ENCODE measurements at places on chromosomes 2 and 18.
A peak's percentile ranks its signal among the peaks of the same experiment; 100 is the strongest.

DNA sequence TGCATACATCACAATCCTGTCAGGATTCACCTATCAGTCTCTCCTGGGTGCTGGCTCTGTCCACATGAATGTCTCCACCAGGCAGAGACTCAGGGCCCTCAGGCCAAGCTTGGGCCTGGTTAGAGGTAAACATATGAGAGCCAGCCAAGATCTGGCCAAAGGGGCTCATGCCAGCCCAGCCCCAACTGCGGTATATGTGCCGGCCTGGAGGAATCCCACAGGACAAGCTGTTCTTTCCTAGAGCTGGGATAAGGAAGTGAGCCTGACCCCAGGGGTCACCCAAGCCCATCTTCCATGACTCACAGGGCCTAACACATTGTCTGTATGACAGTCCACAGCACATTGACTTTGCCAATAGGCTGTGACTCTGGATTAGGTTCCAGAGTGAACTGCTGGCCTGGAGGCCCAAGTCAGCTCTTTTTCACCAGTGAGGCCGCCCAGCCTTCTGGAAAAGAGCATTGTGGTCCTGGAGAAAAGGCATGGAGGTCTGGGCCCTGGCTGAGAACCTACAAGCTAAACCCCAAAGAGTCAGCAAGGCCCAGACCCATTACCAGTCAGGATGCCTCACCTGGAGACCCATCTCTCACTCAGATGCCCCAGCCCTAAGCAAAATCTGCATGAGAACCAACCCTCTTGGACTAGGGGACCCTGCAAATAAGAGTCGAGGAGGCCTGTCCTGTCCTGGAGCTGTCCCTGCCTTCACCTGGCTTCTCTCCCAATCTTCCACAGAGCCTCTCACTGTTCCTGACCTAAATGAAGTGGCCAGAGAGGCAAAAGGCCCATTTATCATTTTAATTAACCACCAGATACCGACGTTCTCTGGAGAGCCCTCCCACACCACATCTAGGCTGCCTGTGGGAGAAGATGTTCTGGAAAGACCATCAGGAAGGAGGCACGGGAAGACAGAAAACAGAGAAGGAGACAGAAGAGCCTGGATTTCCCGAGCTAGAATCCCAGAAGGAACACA is 120.9 kb upstream of the PKDCC start:
- DNase-seq, result peak; percentile 85

GRCh38 chr2:141595316-141595920 is 535.4 kb downstream of the LRP1B start:
- no peak for DNase-seq

DNA sequence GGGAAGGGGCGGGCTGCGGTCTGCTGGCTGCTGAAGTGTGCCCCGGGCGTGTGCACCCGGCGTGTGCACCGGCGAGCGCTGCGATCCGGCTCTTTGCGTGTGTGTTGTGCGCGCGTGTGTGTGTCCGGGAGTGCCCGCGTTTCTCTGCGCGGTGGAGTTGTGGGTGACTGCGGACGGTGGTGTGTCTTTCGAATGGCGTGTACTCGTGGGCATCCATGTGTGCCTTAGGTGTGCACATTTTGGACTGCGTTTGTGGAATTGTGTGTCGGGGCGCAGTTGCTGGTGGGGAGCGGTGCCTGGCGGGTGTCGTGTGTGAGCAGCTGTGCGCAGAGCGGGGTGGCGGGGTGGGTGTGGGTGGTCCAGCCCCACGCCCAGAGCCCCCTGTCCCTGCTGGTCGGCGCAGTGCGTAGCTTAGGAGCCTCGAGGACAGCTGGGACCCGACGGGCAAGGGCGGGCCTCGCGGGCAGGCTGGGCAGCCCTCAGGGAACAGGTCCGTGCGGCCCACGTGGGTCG is 533 bp downstream of the HPCAL1 start:
- DNase-seq, result no peak

DNA sequence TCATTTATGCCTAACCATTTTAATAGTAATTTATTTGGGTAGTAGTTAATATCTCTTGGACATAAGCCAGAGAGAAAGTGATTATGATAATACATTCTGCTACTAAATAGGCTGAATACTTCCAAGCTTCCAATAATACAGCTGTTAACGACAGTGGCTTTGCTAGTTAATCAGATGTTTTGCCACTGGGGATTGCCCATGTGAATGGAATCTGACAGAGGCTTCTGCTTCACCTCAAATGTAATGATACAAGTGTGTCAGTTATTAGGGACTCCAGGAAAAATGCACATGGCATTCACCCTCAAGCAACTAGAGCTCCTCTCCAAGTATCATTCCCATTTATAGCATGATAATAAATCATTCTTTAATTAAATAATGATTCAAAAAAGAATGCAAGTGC is 185.0 kb upstream of the TMEFF2 start:
- DNase-seq, result no peak

GRCh38 chr2:112343827-112344585 is 68.6 kb downstream of the ZC3H6 start:
- no peak for DNase-seq

DNA sequence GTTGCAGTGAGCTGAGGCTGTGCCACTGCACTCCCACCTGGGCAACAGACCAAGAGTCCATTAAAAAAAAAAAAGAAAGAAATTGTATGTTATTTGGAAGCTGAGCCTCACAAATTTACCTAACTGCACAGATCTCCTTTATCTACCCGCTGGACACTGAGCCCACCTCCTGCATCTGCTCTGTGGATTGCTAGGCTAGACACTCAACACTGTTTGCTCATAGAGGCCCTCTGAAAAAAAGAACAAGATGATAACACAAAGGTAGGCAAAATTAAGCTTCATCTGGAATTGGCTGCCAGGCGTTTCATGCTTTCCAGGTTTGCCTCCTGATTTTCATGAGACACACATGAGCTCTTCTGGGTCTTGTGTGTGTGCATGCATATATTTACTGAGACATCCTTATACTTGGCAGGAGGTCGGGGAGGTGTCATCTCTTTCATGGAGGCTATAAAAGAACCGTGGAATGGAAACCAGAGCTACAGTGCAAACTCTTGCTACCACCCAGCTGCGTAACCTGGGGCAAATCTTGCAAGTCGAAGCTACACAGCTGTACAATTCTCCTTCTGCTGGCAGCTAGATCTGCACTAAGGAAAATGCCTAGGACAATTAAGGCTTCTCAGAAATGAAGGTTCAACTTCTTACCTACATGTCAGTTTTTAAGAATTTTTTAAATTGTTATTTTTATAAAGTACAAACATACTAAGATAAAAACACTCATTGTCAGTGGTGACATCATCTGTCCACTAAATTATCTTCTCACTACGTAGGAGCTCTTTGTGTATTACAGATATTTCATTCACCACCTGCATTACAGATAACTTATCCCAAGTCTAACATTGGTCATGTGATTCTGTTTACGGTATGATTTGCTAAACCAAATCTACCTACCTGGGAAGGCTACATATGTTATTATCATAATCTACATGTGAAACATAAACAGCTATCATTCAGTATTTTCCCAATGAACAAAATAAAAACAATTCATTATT is 63.1 kb downstream of the CABYR start:
- no peak for DNase-seq

DNA sequence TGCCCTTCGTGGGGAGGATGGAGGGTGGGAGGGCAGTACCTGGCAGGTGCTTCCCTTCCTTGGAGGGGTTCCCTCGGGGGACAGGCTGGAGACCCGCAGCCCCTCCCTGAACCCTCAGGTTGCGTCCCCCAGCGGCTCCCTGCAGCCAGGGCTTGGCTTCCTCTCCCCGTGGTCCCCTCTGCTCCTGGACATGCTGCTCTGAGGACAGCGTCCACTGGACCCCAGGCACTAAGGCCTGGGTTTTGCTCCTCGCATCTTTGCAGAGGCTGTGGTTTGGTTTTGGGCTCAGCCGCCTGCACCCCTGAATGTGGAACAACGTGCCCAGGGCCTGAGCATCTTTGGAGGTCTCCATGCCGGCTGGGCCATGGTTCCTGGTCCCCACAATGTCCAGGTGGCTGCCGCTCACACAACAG is 133.5 kb downstream of the PTGR3 start:
- DNase-seq, result no peak

DNA sequence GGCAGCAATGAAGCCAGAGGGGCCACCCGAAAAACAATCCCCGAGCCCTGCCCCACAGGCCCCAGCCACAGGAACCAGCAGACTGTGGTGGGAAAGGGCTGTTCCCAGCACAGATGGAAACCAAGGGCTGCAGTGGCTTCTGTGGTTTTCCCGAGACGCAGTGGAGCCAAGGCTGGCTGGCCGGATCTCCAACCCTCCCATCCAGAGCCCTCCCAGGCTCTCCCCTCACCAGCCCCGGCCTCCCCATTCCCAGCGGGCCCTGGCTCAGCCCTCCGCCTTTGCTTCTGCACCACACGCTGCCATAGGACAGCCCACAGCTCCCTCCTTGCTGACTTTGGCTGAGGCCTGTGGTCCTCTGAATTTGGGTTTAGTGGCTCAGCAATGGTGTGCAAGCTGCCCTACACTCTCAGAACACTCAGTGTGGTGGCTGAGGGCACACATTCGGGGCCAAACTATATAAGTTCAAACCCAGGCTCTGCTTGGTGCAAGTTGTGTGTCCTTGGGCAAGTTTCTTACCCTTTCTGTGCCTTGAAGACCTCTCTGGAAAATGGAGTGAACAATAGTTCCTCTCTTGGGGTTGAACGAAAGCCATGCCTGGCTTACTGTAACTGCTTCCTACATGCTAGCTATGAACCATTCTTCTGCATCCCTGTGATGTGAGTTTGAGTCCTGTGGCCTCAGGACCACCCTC is 200.1 kb downstream of the SMAD7 start:
- peak; percentile 91 for DNase-seq

DNA sequence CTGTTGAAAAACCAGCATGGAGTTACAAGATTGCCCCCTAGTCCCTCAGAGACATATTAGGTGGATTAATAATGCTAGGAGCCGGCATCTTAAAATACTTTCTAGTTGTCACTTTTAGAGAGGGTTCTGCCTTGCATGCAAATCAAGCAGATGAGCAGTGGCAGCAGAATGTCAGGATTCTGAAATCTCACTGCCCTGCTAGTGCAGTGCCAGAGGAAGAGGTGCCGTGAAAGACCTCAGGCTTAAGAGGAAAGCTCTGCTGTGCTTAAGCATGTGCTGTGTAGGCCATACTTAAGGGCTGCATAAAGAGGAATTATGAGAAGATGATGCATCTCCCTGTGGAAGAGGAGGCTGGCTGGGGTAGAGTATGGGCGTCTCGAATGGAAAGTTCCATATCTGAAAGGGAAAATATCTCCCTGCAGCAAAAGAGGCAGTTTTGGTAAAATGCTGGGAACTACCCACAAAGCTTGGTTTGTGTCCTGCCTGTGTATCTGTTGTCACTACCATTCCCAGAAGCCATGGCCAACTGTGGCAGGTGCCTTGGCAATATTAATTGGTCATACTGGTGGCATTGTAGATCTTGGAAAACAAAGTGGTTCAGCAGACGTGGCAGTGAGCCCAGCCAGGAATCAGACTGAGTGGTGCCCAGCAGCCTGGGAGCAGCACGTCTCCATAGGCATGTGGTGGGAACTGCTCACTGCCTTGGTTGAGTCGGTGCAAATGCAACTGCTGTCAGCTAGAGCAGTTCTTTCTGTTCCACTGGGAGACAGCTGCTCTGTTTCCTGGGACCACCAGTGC is 131.9 kb downstream of the EVA1A start:
- no peak for DNase-seq

GRCh38 chr2:170883683-170884082 is 45.4 kb upstream of the GORASP2 start:
- no peak for DNase-seq

GRCh38 chr2:235668782-235669181 is 174.9 kb downstream of the AGAP1 start:
- no peak for DNase-seq

DNA sequence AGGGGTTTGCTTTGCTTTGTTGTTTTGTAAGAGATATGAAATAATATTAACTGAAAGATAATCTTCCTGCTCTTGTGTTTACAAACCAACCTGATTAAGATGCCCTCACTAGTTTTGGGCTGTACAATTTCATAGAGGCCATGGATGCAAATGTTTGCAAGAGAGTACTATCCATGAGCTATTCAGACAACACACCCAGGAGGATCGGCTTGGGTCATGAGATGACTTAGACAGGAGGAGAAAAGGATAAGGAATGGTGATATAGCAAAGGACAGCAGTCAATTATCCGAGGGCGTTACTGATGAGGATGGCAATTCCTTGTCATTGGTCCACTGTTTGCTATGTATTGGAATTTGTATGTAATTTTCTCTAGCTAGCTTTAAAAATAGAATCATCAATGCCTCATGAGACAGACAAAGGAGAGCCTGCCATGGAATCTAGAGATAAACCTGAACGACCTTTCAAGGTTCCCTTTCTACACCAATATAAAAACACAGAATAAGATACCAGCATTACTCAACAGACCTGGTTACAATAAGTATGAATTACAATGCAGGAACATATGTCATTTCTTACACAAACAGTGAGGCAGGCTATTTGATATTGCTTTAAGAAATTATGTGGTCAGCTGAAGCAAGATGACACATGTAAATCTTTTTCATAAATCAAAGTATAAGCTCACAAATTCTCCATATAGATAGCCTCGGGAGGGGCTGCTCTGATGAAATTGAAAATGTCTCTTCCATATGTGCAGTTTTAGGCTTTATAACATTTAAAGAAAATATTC is 54.4 kb upstream of the SOS1 start:
- no peak for DNase-seq

DNA sequence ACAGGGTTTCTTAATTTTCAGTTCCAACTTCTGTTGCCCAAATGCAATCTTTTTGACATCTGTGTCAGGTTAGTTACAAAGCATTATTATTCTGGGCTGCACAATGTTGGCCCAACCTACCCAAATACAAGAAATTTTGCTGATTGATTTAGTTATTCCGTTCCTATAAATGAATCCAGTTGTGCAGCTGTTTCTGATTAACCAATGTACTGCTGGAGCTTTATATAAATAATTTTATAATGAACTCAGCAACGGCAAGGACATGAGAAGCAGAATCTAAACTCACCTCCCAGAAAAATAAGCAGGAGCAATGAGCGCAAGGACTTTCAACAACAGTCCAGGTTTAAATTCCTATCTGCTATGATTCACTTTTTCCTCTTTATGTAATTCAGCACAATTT is 76.3 kb upstream of the WIPF1 start:
- no peak for DNase-seq

- DNase-seq, result no peak
Observed at GRCh38 chr18:70428439-70428838, 139.6 kb downstream of the SOCS6 start.

All from tibial artery (tissue), 4 donors.